Head of caudate nucleus (tissue), 42 donors: ENCODE measurements at places on chromosomes 6 and 20.

DNA sequence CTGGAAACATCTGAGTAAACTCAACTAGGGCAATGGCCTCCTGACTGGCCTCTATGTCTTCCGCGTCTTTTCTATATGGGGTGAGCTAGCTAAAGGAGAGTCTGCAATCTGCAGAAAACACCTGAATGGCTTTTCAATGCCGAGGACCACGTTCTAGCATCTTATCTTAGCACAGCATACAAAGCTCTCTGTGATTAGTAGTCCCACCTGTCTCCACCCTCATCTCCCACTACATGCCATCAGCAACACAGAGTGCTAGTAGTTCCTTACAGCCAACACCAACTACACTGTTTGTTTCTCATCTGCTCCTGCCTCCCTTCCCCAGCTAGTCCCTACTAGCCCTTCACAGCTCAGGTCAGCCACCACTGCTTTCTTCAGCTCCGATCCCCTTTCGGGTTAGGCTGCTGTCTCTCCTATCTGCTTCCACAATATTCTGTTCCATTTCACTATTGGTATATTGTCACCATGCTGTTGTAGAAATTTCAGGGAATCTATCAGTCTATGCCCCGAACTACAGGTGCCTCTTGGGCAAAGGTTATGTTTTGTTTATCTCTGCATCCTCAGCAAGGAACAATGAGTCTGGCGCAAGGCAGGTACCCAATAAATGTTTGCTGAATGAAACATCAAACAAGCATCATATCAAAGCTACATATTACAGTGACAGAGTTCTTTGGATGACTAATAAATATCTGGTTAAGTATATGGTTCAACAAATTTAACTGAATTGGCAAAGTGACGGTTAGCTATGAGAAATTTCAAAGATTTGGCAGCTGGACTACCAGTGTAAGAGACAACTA, 12.2 kb downstream of the LYRM4 start:
- no peak for DNase-seq

DNA sequence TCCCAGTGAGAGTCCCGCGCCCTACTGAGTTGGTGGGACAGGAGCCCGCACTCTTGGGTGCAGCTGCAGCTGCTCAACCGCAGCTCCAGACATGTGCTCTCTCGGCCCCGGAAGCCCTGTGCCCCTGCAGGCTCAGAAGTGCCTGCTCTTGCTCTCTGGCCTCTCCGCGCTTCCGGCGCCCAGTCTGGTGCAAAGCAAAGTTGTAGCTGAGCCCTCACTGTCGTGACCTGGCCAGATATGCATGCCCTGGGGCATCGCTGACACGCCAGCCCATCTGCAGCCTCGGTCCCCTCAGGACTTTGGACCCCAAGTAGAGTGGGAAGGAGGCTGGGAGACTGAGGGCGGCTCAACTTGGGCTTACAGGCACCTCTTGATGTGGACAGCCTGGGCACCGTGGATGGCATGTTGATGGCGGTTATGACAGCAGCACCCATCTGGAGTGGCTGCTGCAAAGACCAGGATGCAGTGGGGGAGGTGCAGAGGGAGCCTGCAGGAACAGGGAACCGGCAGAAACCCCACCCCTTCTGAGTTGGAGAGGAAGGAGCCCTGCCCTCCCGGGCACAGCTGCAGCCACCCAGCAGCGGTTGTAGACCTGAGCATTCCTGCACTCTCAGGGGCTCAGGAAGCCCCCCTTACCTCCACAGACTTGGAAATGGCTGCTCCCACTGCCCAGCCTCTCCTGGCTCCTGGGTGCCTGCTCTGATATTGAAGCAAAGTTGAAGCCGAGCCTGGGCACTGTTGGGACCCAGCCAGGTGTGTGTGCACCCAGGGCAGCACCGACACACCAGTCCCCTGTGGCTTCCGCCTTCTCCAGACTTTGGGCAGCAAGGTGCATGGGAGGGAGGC, 462.6 kb downstream of the TBC1D32 start:
- DNase-seq = no peak

DNA sequence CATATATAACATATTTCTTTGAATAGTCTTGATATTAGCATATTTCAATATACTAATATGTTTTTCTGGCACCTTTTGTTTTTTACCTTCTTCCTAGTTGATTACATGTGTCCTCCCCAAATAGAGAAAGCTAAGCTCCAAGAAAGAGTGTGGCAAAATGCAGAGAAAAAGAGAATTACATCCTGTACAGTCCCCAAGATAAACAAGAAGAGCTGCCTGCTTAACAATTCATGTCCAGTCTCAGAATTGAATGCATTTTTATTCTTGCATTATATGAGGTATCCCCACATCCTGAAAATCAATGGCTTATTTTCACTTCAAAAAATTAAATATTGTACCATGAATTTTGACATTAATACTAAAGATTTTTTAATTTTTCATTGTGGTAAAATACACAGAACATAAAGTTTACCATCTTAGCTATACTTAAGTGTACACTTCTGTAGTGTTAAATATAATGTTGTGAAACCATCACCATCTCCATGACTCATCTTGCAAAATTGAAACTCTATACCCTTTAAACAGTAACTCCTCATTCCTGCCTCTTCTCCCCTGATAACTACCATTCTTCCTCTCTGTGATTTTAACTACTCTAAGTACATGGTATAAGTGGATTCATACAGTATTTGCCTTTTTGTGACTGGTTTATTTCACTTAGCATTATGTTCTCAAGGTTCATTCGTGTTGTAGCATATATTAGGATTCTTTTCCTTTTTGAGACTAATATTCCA, 490.3 kb downstream of the COL12A1 start:
- DNase-seq = no peak

DNA sequence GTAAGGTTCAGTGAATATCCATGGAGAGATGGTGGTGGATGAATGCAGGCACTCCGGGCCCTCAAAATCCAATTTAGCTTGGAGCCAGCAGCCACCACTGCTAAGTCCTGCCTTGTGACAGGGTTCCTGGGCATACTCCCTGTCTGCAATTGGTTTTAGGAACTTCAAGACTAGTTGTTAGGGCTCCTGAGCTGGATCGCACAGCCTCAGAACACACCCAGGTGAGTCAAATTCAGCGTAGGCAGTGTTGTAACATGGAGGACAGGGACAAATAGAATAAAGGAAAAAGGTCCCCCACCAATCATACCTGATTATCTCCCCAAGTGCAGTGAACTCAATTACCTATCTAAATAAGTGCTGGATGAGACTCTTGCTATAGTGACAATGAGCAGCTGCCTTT, 74.6 kb downstream of the PERP start:
- DNase-seq = no peak

GRCh38 chr6:136250686-136251008, 536 bp upstream of the MTFR2 start:
- DNase-seq = no peak

DNA sequence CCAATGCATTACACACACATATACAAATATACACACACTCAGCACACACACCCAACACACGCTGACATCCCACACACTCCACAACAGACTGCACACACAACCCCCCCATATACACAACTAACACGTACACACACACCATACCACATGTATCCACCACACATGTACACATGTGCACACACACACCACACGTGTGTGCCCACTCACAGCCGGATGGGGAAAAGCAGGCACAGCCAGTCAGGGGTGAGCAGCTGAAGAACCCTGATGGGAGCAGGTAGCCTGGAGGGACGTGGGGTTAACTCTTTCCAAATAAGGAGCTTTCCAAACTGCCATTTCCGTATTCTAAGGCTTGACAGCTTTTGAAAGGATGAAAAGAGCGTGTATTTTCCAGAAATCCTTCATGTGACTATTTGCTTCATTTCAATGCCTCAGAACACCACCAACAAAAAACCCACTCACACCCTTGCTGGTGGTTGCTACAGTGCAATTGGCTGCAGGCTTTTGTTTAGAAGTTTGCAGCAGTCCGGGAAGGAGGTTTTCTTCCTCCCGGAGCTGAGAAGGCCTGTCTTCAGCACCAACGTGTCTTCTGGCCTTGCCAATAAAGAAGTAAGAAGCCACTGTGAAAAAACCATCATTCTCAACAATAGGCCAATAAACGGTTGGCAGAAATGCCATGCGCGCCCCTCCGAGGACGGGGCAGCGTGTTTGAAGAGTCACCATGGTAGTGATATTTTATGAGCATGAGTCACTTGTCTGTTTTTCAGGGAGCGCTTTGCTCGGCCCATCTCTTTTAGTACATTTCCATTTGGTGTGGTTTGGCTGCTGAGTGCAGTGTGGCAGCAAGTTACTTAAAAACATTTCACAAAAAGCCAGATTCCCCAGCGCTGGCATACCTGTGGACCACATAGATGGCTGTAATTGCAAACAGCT, 131.3 kb upstream of the GMDS start:
- DNase-seq = no peak

- DNase-seq = peak; percentile 76
Observed at GRCh38 chr6:30192076-30192475, 21.1 kb downstream of the TRIM26 start.

GRCh38 chr6:142349215-142349823, 47.5 kb downstream of the ADGRG6 start:
- DNase-seq = no peak

DNA sequence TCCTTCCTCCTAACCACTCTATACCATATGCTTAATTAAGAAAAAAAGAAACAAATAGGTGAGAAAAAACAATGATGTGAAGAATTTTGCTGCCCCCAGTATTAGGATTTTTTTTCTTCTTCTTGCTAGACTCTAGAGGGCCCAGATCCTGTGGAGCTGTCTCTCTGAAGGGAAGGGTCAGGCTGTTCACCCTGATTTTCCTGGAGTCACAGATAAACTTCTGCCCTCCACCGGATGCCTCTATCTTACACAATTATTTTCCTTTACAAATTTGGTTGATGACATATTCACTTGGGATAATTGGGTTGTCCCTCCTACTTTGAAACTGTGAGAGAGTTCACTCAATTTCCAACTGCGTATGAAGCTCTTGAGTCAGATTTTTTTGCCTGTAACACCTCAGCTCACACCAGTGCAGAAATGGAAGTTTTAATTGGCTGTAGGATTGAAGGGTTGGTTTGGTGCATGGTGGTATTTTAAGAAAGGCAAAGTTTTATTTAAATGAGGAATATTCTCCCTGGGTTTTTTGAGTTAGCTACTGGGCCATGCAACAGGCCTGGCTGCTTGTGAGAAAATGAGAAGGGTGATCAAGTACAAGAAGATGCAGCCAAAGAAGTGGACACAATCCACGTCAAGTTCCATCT, 73.7 kb upstream of the ESR1 start:
- DNase-seq = no peak

GRCh38 chr6:105135907-105136430, 43.8 kb downstream of the POPDC3 start:
- DNase-seq = no peak

GRCh38 chr6:11329726-11330412, 97.4 kb upstream of the NEDD9 start:
- DNase-seq = no peak

- DNase-seq = no peak
Observed at GRCh38 chr6:44415449-44415848, 27.9 kb downstream of the CDC5L start.

GRCh38 chr20:63091901-63092659, 85.3 kb upstream of the BHLHE23 start:
- DNase-seq = no peak

DNA sequence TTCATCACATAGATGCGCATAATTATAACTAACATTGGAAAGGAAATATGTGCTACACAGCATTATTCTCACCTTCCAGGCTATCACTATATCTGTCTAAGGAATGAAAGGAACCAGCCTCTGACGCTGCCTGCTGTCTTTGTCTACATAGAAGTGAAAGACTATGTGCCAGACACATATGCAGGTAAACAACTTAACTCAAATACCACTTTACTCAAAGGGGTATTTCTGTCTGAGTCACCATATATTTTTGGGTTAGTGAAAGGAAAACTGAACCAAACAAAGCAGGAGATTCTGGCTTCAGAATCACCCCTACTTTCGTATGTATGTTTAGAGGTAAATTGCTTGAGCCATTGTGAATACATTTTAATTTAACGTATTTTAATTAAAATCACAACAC, 328.6 kb upstream of the PLCB4 start:
- no peak for DNase-seq

- DNase-seq = no peak
Observed at GRCh38 chr6:10411131-10411970, 3.5 kb downstream of the TFAP2A start.

GRCh38 chr6:20708367-20709124, 174.3 kb downstream of the CDKAL1 start:
- DNase-seq = no peak

- no peak for DNase-seq
Observed at GRCh38 chr6:34489207-34489805, 23.4 kb downstream of the PACSIN1 start.

- no peak for DNase-seq
Observed at GRCh38 chr6:55397986-55398385, 70.7 kb downstream of the GFRAL start.

DNA sequence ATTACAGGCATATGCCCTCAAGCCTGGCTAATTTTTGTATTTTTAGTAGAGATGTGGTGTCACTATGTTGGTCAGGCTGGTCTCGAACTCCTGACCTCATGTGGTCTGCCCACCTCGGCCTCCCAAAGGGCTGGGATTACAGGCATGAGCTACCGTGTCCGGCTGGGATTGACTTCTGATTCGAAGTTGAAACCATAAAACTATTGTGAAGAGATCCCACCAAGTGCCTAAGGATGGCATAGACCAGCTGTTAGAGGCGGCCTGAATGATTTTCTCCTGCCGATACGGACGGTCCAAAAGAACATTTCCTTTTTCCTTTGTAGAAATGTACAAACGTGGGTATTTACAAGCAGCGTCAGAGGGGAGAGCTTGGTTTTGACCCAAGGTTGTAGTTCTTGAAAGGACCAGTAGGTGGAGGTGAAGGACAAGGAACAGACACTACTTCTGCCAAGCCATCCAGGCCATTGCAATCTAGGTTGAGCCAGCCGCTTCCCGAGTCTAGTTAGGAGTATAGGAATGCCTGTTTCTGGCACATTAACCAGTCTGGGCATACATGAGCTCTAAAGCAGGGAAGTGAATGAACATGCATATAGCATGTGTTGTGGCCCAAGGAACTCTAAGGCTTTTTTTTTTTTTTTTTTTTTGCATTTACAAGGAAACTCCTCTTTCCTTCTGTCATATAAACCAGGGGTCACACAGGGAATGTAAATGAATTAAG, 29.0 kb downstream of the MOCS3 start:
- peak; percentile 90 for DNase-seq

- no peak for DNase-seq
Observed at GRCh38 chr6:110597761-110598160, 121.3 kb upstream of the SLC22A16 start.

DNA sequence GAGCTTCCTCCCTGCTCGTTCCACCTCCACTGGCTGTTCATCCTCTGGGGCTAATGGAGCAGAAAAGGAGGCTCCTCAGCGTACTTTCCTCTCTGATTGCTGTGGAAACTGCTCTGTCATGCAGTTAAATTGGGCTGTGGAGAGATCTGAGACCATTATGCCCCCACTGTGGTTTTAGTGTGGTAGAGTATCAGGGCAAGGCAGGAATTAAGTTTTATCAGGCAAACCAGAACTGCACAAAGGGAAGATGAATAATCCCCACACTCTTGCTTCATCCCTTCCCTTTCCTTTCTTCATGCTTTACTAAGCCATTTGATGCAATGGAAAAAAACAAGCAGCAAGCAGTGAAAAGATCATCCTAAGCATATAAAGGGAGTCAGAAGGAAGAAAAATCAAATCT, 11.9 kb upstream of the ME1 start:
- no peak for DNase-seq
